ENCODE measurements at places on chromosomes 12 and 14.

DNA sequence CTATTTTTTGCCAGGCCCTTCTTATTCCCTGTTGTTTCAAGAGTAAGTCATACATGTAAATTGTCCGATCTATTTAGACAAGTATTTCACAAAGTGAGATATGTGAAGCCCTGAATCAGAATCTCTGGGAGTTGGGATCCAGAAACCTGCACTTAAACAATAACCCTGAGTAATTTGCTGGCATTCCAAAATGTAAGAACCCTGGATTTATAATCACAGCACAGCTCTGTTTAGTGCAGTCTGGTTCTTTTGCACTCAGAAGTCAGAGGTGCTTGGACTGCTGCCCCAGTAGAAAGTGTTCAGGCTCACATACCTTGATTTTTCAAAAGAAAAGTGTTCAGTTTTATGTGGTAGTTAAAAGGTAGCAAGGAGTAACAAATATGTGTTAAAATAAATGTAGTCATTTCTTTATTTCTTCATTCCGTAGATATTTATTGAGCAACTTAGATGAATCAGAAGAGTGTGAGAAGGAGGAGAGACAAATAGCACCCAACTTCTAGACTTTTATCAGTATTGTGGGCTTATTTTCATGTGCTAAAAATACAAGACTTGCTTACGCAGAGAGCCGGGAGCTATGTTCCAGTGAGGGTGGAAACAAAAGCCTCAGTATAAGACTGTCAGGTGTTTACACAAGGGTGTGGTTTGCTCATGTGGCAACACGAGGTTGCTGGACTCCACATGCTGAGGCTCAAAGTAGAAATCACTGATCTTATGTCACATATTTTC lies 70.1 kb downstream of the SYNE2 start:
- no peak for DNase-seq

GRCh38 chr12:94074216-94074979 lies 74.0 kb upstream of the PLXNC1 start:
- peak; percentile 36 for DNase-seq

GRCh38 chr12:86290615-86291014 lies 34.4 kb upstream of the MGAT4C start:
- no peak for DNase-seq

DNA sequence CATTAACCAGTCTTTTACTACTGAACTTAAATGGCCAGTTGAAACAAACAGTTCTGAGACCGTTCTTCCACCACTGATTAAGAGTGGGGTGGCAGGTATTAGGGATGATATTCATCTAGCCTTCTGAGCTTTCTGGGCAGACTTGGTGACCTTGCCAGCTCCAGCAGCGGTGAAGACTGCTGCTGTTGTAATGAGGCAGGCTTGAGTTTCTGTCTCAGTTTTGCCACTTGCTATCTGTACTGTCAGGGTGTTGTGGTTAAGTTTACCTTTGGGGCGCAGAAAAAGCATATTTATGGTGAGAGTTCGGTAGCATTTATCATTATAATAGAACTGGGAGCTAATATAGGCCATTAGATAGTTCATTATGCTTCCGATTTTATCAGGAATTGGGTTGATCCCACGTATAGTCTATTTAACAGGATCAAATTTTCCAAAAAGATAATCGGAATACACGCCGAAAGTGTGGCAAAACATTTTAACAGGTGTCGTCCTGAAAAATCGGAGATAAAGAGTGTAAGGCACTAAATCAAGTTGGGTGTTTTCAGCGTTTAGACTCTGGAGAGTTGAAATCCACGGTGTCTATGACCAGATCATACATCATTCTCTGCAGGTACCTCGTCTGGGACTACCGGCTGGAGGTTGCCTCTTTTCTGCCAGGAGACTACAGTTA lies 688 bp upstream of the NECAP1 start:
- DNase-seq, result peak; percentile 16

- no peak for DNase-seq
These were observed 1.8 kb upstream of the KRT83 start for GRCh38 chr12:52323001-52323400.

DNA sequence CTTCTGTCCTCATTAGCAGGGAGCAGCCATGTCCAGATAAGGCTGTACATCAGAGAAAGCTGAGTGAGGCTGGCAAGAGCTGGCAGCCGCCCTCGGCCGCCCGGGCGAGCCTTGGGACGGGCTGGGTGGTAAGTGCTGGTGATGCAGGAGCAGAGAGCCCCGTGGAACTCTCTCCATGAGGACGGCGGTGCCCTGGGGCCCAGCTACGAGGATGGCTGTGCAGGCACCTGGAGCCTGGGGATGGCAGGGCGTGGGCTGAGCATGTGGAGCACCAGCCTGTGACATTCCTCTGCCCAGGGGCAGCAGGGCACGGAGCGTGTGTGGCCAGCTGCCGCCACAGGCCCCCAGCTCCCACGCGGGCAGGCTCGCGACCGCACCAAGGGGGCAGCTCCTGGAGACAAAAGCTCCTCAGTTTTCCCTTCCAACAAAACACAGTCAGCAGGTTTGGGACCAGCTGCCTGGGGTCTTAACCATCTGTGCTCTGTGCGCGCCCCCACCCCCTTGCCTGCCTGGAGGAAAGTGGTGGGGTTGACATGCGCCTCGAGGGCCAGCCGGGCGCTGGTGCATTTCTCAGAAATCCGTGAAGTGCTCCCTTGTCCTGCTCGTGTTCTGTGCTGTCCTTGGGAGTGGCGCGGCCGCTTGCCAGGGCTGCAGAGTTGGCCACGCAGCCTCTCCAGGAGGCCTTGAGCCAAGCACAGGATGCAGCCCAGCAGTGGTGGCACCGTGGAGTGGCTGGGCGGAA lies 21.4 kb downstream of the PACS2 start:
- peak; percentile 58 for DNase-seq

GRCh38 chr14:63596998-63597658 lies 44.5 kb downstream of the WDR89 start:
- no peak for DNase-seq

GRCh38 chr14:100589071-100589759 lies 2.0 kb upstream of the BEGAIN start:
- DNase-seq, result no peak

DNA sequence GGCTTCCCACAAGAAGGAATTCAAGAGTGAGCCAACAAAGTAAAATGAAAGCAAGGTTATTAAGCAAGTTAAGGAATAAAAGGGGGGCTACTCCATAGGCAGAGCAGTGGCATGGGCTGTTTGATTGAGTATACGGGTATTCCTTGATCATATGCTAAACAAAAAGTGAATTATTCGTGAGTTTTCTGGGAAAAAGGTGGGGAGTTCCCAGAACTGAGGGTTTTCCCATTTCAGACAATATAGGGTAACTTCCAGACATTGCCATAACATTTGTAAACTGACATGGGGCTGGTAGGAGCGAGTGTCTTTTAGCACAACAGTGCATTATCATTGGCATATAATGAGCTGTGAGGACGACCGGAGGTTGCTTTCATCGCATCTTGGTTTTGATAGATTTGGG lies 2.0 kb upstream of the BCL2L14 start:
- DNase-seq, result no peak

DNA sequence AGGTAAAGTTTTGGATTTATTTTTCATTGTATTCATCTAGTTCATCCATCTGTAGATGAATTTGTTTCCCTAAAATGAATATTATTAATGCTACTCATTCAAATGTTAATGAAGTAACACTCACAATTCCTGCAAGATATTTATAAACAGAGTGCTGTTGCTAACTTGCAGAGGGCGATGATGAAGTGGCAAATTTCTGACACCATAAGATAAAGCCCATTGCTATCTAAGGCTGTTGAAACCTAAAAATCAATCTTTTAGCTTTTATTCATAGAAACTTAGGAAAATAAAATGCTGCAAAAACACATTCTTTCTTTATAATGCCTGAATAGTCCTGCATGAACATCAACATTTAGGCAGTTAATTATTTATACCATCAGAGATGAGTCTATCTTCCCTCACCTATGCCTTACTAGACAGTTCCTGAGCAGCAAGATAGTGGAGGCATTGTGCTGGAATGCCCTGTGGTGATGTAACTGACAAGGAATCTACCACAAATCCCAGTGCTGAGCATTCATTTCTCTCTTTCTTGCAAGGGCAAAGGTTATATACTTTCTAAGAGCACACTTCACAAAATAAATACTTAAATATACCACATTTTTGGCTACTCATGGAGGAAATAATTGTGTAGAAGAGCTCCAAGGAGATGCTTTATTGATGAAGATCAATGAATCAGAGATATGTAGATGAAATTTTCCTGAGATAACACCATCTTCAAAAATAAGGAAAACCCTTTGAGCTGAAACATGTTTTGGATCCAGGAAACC lies 57.6 kb downstream of the LMNTD1 start:
- no peak for DNase-seq

DNA sequence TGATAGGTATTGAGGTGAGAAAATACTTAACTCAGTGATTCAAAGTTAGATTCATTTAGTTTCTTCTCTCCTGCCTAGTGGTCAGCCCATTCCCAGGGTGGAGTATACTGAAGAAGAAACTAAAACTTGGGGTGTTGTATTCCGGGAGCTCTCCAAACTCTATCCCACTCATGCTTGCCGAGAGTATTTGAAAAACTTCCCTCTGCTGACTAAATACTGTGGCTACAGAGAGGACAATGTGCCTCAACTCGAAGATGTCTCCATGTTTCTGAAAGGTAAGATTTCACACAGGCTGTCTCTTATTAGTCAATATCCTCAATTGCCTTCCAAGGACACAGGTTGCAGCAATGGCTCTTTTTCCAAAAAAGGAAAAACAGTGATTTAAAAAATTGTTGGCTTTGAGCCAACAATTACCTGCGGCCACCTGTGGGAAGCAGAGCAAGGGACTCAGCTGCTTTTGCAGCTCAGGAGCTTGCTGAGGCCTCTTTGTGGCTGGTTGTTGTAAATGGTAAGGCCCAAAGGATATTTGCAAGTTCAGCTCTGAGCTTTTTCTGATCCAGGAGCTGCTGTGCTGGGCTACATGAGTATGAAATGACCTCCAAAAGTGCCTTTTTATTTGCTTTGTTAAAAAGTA lies 33.9 kb downstream of the TPH2 start:
- DNase-seq, result no peak

DNA sequence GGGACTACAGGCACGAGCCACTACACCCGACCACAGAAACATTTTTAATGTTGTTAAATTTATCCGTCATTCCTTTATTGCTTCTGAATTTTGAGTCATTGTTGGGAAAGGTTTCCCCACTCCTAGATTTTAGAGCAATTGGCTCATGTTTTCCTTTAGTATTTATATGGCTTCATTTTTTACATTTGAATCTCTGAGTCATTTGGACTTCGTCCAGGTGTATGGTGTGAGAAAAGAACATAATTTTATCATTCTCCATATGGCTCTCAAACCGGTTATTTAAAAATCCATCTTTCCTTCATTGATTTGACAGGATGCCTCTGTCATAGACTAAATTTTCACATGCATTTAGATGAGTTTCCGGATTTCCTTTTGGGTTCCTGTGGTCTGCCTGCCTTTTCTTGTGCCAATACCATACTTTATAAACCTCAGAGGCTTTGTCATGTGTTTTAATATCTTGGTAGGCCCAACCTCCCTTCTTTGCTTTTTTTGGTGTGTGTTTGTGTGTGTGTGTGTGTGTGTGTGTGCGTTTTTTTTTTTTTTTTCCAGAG lies 30.9 kb downstream of the LRTM2 start:
- no peak for DNase-seq

- no peak for DNase-seq
These were observed 21.1 kb upstream of the C14orf180 start for GRCh38 chr14:104558231-104559027.

DNA sequence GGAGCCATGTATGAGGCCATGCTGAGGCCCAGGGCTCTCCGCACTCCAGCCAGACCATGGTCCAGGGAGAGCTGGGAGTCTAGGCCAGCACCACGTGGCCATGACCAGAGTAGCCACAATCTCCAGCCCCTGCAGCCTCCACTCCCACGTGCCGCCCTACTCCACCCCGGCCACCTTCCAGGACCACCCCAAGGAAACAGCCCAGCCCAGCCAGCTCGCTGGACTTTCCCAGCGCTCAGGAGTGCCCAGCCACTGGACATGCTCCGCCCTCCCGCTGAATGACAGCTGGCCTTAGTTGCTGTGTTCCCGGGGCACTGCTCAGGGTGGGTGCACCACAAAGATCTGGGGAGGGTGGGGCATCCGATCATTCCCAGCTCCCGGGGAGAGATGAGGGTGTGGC lies 2.1 kb upstream of the C14orf180 start:
- no peak for DNase-seq

DNA sequence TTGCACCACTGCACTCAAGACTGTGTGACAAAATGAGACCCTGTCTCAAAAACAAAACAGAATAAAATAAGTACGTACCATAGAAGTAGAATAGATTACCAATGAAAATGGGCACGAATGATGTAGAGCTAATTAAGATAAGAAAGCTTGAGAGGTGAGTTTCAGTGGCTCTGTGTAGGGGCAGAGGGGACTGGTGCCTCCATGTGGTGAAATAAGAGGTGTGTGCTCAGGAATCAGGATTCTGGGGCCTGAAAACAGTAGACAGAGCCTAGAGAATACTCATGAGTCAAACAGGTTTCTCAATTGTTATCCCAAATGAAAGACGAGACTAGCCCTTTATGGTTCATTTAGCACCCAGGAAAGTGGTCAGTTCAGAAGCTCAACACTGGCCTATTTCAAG lies 1145.1 kb downstream of the FLRT2 start:
- DNase-seq, result no peak

DNA sequence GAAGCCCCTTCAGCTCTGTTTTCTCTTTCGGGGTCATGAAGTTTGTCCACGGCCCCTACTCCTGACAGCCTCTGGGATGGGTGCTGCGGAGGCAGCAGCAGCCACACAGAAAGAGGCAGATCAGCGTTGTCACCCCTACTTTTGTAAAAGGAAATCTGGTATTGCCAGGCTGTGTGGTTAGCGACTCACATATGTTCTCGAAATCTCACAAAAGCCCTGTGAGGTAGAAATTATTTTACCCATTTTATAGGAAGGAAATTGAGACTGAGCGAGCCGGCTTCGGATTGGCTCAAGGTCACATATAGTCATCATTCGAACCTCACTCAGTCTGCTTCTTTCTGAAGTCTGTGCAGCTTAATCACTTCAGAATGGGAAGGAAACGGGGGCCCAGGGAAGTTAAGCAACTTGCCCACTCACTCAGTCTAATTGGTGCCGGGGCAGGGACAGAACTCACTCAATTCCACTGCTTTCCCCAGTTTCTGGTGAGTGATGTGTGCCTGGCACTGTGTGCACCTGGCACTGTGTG lies 1.1 kb upstream of the CKAP4 start:
- no peak for DNase-seq

DNA sequence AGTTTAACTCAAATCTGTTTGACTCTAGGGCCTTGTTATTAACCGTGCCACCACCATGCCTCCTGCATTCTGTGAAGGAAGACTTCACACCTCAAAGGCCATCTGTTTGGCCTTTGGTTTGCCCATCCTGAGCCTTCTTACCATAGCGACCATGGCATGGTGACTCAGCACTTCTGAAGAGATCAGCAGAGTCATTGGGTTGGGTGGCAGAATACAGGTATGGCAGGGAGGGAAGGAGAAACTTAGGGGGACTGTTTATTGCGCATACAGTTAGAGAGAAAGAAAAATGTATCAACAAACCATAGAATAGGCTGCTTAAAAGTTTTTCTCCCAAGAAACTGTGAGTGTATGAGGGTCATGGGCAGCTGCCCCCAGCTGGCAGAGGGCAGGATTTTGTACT lies 49.2 kb downstream of the DAD1 start:
- DNase-seq, result no peak
